ENCODE measurements at places on chromosomes 16 and 17.

- no peak for DNase-seq
Measured at GRCh38 chr17:40501499-40501911, at the start of gene TNS4. Gene TNS4, minus strand, starts transcription at chr17:40501623. Its CDS starts 5,198 bp downstream, at chr17:40496425.

- no peak for DNase-seq
Measured at GRCh38 chr17:10380631-10381408, 8.0 kb upstream of the MYH13 start.

DNA sequence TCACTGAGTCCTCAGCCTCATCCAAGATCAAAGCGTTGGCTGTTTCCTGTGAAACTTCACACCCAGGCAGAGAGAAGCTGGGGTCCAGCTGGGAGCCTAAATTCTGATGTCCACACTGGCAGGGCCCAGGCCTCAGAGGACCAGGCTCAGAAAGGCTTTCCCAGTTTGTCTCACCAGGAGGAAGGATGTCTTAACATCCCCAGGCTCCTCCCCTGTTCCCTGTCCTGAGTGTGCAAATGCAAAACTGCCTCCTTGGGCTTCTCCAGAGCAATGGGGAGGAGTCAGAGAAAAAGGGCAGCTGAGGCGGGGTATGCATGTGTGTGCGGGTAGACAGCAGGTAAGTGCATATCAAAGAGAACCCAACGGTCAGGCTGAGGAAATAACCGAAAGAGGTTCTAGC lies 45.7 kb downstream of the CUEDC1 start:
- no peak for DNase-seq

DNA sequence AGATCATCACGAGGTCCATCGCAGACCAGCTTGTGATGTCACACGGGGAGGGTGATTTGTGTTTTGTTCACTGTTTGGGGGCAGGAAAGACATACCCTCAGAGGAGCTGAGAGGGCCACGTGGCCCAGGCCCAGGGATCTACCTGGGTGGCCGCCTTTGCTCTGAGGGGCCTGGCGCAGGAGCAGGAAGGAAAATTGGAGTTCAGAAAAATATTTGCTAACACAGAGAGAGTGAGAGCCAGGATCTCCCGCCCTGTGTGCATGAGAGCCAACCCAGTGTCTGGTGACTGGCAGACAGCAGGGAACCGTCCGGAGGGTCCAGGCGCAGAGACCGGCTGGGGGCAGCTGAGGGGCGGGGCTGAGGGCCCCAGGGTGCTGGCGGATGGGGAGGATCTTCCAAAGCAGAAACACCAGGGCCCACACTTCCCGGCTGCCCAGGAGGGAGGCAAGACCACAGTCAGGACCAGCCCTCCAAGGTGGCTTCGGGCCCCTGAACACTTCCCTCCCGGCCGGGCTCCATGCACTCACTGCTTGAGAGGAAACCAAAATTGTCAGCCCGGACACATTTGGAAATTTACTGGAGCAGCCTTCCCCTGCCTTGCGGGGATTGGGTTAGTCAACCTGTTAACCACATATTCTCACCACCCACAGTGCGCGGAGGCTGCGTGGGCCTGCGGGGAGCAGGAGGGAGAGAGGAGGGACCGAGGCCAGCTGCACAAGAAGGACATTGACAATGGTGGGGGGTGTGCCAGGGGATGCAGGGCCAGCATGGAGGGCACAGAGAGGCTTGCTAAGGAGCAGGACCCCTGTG lies 52.6 kb downstream of the RBFOX3 start:
- no peak for DNase-seq

GRCh38 chr16:83744441-83744981 lies 63.3 kb upstream of the HSBP1 start:
- DNase-seq = no peak

DNA sequence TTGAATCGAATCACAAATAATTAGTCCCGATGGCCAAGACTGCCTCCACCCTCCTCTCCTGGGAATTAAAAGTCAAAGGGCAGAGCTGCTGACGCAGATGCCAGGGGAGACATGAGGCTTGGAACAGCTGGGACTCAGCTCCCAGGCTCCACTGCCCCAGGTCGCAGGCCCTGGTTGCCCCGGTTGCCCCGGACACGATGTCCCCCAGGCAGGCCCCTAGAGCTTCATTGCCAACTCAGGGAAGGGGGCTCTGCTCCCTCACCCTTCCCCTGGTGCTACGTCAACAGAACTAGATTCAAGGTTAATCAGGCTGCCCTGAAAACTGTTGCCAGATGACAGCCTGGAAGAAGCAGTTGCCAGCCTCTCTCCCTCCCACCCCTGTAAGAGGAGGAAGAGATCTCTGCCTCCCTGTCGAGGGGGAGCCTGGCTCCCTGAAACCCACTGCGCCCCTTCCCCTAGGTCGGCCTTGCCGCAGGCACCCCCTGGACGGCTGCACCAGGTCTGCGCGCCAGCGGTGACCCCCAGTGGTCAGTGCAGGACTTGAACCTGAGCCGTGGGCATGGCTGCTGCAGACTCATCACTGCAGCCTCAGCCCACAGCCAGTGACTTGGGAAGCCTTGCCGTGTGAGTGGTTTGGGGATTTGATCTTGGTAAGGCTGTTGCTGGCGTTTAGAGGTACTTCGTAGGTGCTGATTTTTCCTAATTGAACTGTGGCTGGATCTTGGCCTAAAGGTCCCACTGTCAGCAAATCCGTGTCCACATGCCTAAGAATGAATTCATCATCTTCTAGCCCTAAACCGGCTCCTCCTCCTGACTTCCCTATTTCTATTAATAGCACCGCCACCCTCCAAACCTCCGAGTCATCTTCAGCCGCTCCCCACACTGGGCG lies 84.1 kb upstream of the TOB1 start:
- peak; percentile 76 for DNase-seq

GRCh38 chr16:8631818-8632465 lies 10.4 kb downstream of the METTL22 start:
- DNase-seq = no peak

- no peak for DNase-seq
Measured at GRCh38 chr17:9350080-9350479, 225.5 kb downstream of the STX8 start.

DNA sequence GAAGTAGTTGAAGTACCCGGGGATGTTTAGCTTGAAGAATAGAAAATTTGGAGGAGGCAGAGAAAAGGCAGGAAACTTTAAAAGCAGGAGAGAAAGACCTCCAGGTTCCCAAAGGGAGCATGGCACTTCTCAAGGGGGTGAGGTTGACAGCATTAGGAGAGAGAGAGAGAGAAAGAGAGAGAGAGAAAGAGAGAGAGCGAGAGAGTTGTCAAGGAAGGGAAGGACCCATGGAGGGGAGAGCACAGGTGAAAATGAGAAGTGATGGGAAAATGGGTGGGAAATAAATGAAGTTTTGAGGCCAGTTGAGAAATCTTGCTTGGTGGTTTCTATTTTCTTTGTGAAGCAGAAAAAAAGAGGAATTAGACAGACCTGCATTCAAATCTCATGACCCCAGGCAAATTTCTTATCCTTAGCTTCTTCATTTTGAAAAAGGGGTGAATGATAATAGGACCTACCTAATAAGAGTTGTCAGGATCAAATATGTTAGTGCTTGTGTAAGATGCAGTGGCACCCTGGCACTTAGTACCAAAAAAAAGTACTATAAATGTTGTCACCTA lies 24.0 kb downstream of the PRKCB start:
- DNase-seq = no peak

DNA sequence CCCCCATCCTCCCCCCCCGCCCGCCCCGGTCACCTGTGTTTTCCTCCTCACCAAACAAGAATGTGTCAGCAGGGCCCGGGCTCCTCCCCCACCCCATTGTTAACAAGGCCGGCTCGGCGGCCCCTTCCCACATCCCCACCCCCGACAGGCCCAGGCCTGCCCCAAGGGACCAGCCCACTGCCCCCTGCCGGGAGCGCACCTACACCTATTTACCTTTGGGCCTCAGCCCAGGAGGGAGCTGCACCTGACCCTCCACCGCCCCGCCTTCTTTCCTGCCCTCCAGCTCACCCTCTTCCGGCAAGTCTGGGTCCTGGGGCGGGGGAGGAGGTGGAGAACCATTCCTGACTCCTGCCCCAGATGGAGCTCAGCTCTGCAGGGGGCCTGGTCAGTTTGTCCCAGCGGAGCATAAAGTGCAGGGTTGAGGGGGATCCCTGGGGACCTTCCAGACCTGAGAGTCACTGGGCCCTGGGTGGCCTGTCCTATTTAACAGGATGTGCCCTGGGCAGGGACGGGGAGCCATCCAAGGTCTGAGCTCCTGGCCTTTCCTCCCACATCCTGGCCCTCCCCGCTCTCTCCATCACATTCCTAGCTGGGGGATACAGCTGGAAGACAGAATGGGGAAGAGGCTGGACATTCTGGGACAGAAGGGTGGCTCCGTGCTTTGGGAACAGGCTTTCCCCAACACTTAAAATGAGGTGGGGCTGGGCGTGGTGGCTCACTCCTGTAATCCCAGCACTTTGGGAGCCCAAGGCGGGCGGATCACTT lies 8.3 kb downstream of the FOXJ1 start:
- peak; percentile 95 for DNase-seq

DNA sequence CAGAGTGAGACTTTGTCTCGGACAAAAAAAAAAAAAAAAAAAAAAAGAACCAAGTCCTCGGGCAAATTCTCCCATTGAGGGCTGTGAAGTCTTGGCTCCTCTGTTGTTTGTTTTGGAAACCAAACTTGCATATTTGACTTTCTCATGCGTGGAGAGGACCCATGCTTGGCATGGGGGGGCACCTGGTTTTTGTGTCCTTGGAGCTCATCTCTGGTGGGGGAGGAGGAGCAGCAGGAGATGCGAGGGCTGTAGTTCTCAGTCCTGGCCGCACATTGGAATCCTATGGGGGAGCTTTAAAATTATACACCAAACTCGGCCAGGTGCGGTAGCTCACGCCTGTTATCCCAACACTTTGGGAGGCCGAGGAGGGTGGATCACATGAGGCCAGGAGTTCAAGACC lies 74.5 kb downstream of the ABCC6 start:
- DNase-seq = no peak

DNA sequence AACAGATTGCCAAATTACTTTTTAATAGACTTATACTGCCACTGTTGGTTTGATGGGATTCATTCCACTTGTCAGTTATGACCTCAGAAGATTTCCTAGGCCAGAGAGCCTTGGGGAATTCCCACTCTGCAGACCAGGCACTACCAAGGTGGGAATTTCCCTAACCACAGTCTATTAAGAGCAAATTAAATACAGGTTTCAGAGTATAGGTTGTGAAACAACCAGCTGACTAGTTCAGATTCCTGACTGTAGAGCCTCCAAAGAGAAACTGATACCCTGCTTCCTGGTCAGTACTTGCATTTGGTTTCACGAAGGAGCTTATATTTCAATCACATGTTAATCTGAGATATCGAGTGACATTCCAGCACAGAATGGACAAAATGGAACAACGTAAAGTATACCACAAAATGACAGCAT lies 186.5 kb downstream of the STX8 start:
- no peak for DNase-seq

DNA sequence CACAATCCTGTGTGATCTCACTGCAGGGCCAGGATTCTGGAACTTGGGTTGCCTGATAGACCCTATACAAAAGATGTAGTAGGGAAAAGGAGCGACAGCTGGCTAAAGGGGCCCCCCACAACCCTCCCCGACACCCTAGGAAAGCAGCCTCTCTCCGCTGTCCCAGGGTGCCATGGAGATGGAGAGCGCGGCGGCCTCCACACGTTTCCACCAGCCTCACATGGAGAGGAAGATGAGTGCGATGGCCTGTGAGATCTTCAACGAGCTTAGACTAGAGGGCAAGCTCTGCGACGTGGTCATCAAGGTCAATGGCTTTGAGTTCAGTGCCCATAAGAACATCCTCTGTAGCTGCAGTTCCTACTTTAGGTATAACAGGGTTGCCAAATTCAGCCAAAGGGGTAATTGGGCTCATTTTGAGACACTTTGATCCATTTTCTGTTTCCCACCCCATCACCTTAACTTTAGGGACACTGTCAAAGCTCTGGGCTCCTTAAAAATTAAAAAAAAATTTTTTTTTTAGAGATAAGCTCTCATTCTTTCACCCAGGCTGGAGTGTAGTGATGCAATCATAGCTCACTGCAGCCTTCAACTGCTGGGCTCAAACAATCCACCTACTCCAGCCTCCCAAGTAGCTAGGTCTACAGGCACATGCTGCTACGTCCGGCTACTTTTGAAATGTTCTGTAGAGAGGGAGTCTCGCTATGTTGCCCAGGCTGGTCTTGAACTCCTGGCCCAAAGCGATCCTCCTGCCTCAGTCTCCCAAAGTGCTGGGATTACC lies at the start of gene KLHL10:
KLHL10 (plus strand) TSS at position 65 of the 778 bp plus-strand sequence; CDS start at position 173, 108 bp downstream.
- no peak for DNase-seq

- DNase-seq = no peak
Measured at GRCh38 chr16:50445621-50446555, 77.1 kb upstream of the BRD7 start.

GRCh38 chr17:74525781-74526288 lies 5.4 kb downstream of the CD300LB start:
- no peak for DNase-seq

- DNase-seq = peak; percentile 63
Measured at GRCh38 chr17:63774141-63774968, at the start of gene DDX42. Gene DDX42, plus strand, starts transcription at chr17:63774170. Its CDS starts 12,880 bp downstream, at chr17:63787050.

DNA sequence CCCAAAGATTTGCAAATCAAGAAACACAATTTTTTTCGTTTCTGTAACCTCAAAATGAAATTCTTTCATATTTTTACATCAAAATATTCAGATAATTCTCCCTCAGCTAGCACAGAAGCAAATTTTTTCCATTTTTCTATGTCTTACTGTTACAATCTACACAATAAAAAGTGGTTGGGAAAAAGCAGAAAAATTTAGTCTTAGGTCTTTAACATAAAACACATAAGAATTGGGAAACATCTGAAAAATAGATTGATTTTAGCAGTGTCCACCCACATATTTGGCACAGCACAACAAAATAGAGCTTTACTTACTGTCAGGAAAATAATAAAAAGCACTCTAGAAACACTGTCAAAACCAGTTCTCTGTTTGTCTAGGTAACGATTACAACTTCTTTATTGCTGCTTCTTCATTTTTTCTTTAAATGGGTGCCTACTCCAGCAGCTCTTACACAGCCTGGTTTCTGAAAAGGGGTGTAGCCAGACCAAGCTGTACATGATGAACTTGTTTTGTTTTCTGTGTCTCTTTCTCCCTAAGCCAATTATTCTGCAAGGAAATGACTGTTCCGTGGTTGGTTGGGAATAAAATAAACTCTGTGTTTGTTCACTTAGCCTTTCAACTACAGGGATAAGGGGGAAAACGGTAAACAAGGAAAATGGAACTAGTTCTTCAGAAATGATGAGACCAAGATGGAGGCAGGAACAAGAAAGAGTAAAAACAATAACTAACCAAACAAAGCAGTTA lies at the start of gene ABCA6:
ABCA6 (minus strand) TSS at position 465 of the 744 bp plus-strand sequence. CDS start 1,192 bp downstream, outside the sequence.
- DNase-seq = no peak

- DNase-seq = no peak
Measured at GRCh38 chr17:30074730-30075129, 41.9 kb upstream of the NSRP1 start.

DNA sequence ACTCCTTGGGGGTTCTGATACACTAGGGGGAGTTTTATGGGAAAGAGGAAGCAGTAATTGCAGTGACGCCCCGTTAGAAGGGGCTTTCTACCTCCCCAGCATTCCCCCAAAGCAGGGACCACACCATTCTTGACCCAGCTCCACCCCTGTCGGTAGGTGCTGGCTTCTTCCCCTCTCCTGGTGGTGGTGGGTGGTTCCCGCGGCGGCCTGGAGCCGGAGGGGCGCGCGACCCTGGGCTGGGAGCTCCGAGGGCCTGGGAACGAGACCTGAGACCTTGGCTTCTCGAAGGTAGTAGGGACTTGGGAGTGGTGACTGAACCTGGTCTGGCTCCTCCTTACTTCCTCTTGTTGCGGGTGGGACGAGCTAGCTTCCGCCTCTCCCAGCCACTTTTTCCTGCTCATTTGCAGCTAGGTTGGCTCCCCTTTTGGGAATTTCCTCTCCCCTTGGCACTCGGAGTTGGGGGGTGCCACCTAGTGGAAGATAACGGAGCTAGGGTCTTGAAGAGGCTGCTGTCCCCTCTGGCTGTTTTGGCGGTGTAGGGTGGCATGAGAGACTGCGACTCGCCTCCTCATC lies 438 bp downstream of the GRN start:
- peak; percentile 37 for DNase-seq

GRCh38 chr16:74769586-74770190 lies 4.9 kb downstream of the FA2H start:
- no peak for DNase-seq

Data from NCI-H2081 (cell line).